Left forelimb (tissue), 1 donor: ENCODE measurements at places on chromosomes 16 and 17.

DNA sequence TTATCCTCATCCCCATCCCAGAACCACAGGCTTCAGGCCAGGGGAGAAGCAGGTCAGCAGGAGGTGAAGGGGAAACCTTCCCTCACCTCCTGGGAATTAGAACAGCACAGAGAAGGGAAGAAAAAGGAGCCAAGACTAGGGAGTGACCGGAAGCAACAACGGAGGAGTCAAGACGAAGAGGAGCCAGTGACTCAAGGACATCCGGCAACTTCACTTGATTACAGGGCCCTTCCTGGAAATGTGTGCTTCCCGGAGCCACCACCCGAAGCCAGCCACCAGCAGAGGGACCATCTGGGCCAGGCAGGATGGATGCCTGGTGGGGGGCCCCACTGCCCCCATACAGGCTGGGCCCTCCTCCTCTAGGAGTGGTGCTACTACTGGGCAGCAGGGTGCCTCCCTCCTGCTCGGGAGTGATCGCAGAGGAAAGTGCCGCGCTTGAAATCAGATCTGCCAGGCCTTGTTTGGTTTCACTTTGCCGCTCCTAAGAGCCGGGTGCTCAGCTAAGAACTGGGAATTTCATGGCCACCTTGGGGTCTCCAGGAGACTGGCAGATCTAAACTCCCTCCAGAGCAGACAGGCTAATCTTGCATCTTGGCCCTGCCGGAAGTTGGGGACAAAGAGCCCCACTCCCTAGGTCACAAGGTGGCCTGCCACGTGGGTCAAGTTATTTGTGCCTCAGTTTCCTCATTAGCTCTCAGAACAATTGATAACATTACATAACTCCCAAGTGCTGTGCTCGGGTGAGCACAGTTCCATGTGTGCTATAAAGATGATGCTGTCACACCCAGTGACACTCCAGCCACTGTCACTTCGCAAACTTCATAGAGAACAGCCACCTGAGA lies 6.6 kb downstream of the CDC42EP4 start:
- peak; percentile 78 for DNase-seq

DNA sequence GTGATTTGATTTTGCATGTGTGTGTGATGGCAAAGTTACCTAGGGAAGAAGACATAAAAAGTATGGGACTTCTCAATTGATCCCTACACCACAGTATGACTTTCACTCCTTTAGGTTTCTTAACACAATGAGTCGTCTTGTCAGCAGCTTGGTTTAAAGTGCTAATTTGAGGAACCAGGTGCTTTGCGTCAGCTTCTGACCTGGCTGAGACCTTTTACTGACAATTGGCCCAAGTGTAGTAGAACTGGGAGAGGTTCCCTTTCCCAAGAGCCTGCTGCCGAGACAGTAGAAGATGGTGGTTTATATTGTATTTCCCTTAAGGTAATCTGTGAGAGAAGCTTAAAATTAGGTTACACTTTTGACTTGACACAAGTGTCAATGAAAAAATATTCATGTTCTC lies 54.9 kb downstream of the LDHD start:
- DNase-seq, result no peak

GRCh38 chr16:49602201-49602975 lies 228.8 kb downstream of the C16orf78 start:
- peak; percentile 56 for DNase-seq

DNA sequence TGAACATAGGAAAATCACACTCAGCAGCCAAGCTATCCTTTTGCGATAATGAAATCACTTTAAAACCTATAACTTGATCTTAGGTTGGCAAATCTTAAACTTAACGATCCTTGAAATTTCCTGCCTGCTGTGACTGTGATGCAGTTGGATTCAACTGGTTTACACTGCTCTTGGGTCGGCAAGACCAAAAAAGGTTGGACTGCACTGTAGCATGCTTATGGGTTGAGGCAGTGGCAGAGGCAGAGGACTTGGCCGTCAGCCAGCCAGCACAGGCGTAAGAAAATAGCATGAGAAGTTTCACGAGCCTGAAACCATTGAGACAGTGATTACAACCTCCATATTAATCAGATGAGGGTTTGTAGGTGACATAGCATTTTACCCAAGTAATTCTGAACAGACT lies 21.4 kb downstream of the WSB1 start:
- DNase-seq, result no peak

GRCh38 chr17:75922173-75922961 lies 17.7 kb upstream of the MRPL38 start:
- DNase-seq, result no peak

DNA sequence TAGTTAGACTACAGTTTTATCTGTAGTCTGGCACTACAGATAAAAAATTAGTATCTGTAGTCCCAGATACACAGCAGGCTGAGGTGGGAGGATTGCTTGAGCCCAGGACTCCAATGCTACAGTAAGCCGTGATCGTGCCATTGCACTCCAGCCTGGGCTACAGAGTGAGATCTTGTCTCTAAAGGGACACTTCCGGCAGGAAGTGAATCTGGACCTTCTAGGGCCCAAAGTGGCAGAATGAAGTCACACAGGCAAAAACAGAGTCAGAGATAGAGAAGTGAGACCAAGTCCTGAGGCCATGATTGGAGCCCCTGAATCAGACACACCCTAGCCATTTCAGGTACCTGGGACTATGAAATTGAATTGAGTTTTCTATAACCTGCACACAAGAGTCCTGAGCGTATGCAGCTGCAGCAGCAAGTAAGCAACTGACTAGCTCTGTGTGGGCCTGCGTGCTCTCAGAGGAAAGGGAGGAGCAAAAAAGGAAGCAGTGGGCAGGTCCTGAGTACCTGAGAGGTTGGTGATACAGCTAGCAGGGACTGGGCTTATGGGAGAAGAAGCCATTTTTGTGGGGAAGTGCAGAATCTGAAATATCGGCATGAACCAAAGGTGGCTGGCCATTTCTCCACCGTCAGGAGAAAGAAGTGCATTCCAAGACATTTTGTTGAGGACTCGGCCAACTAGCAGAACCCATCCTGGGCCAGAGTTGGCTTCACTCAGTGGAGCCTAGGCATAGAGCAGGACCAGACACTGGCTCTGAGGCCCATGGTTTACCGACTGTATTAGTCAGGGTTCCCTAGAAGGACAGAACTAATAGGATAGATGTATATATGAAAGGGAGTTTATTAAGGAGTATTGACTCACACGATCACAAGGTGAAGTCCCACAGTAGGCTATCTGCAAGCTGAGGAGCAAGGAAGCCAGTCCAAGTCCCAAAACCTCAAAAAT lies 27.2 kb upstream of the BRD7 start:
- DNase-seq, result no peak

- no peak for DNase-seq
Measured at GRCh38 chr17:3012926-3013581, 50.4 kb downstream of the OR1D5 start.

DNA sequence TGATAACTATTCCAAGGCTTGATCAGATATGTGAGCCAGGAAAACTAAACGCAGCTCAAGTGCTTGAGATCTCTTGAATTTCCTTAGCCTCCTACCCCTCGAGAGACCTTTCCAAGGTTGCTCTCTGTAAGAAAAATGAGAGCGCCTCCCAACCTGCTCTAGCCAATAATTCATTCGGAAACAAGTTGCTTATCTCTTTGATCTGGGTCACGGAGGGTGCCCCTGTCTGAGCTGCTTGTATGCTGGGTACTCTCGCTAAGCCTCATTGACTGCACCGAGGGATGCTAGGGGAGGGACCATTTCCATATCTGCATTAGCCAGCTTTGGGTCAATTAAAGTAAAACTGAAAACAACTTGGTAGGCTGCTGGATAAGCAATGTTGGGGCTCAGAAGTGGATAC lies 70.1 kb upstream of the SHISA6 start:
- no peak for DNase-seq

- DNase-seq, result no peak
Measured at GRCh38 chr17:62781831-62782251, 26.3 kb downstream of the MARCHF10 start.

- no peak for DNase-seq
Measured at GRCh38 chr16:11272484-11272883, 945 bp downstream of the PRM3 start.

- DNase-seq, result no peak
Measured at GRCh38 chr17:37037590-37038155, 88.9 kb downstream of the AATF start.

DNA sequence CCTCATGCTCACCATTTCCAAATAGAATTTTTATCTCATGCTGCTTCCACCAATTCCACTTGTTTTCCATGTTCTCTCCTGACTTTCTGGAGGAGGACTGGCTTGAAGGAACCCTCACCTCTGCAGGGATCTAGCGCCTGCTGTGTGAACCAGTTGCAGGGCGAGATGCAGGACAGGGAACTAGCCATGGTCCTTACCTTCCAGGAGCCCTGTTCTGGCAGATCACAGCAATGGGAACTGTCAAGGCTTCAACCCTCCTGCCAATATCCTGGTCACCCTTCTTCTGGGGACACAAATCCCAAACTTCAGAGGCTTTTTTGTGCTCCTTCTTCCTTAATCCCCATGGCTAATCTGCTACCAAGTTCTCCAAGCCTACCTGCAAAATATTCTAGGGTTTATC lies 60.4 kb upstream of the MMP2 start:
- DNase-seq, result no peak

DNA sequence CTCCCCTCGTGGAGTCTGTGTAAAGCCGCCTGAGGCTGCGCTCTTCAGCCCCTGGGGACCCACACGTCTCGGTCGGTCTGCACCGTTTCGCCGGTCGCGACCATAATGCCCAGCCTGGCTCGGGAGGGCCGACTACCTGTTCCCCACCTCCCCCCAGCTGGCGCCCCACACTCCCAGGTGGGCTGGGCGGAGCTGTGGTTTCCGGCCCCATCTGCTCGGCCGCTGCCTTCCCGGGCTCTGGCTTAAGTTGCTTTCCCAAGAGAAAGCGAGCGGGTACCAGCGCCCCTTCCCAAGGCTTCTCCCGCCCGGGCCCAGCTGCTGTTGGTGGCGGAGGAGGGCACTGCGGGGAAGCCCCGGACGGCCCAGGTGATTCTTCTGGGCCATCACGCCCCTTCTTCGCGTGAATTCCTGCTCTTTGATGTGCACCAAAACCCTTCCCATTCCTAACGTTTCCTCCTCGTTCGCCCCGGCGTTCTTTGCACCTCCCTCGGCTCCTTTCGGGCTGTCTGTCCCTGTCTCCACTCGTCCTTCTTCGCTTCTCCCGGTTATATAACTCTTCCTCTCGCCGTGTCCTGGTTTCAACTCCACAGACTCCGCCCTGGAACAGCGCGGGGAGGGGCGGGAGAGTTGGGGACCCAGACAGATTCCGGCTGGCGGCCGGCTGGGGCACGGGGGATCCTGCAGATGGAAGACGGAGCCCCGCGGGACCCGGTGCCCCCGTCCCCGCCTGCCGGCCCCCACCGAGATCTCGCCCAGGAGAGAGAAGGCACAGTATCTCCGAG lies 2.0 kb downstream of the KDM6B start:
- DNase-seq, result peak; percentile 81

DNA sequence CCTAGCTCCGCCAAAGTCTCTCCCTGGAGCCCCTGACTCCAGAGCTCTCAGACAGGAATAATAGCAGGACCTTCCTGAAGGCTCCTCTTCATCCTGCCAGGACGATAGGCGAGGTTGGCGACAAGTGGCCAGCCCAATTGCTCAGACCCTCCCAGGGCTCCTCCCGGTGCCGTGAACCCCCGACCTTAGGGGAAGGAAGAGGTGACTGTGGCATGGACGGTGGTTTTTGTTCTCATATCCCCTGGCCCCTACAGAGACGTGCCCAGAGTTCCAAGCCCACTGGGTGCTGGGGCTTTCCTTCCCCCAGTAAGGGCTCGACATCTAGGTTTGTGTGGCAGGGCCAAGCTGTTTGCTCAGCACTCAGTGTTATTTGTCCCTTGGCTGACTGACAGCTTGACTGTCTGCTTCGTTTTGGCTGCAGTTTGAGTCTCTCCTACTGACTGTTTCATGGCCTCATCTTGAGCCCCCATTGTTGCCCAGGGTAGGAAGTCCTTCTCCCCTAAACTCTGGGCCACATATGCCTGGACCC lies 4.6 kb upstream of the ADCY7 start:
- no peak for DNase-seq

DNA sequence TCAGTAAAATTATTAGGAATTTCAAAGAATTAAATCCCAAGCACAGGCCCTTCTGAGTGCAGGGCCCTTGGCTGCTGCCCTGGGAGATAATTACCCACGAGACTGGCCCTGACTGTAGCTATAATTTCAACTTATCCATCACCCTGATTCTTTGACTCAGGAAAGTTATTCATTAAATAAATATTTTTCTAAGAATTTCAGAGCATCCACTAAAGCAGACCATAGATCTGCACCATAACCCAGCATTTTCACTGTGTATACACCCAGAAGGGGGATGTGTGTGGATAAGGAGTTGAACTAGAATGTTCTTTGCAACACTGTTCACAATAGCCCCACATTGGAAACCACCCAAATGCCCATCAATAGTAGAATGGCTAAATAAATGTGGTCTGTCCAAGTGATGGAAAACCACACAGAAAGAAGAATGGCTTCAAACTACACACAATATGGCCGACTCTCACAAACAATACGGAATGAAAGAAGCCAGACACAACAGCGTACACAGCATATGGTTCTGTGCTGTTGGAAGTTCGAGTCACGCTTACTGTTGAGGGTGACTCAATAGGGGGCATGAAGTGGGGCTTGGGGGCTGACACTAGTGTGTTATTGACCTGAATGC lies 33.9 kb upstream of the MEAK7 start:
- DNase-seq, result no peak

GRCh38 chr17:66767154-66767933 lies 67.6 kb upstream of the CACNG5 start:
- DNase-seq, result no peak

DNA sequence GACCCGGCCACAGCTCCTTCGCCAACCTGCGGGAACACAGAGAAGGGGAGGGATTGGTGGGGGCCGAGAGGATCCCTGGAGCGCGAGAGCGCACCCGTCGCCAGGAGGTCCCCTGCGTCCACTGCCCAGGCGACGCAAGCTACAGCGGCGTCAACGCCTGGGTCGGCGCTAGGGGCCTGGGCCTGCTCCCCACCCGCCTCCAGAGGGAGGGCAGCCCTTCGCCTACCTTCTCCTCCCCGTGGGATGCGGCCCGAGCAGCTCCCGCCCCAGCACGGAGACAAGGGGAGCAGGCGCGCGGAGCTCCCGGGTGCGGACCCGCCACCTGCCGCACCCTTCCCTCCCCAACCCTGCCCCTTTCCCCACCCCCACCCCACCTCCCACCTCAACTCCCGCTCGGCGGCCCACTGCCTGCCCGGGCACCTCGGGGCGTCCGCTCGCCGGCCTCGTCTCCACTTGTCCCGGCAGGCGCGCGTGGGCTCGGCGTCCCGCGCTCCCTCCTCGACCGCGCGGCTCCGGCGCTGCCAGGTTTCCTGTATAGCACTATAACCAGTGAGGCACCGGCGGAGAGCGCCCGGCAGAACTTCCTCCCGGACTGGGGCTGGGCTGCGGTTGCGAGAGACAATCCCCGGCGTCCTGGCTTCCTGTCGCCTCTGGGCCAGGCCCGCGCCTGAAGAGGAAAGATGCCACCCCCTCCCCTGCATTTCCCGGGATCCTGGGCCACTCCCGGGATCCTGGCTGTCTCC lies 119.1 kb upstream of the SMURF2 start:
- peak; percentile 68 for DNase-seq

- no peak for DNase-seq
Measured at GRCh38 chr16:57797216-57797525, 5.1 kb downstream of the KIFC3 start.
